CD4-positive, alpha-beta T cell treated with Interleukin-10 for 1 hour (primary cell): ENCODE measurements at places on chromosomes 3 and 15.

GRCh38 chr3:113685956-113686721 is 10.3 kb downstream of the USF3 start:
- DNase-seq = no peak

- DNase-seq = no peak
These were observed 61.4 kb upstream of the TRPM1 start for GRCh38 chr15:31162721-31163510.

DNA sequence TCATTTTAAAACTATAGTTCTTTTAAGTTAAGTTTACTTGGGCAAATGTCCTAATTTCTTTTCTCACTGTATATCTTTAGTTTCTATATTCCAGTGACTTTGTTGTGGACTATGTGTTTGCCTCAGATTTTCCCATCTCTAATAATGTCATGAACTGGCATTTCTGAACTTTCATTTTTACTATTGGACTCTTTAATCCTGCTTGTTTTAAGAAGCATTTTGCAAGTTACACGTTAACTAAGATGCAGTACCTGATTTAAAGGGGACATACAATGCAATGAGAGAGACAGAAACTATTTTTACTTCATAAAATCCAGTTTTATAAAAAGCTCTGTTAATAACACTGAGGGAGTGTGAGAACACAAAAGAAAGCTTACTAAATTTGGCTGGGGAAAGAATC is 58.6 kb upstream of the PHLDB2 start:
- DNase-seq = no peak

DNA sequence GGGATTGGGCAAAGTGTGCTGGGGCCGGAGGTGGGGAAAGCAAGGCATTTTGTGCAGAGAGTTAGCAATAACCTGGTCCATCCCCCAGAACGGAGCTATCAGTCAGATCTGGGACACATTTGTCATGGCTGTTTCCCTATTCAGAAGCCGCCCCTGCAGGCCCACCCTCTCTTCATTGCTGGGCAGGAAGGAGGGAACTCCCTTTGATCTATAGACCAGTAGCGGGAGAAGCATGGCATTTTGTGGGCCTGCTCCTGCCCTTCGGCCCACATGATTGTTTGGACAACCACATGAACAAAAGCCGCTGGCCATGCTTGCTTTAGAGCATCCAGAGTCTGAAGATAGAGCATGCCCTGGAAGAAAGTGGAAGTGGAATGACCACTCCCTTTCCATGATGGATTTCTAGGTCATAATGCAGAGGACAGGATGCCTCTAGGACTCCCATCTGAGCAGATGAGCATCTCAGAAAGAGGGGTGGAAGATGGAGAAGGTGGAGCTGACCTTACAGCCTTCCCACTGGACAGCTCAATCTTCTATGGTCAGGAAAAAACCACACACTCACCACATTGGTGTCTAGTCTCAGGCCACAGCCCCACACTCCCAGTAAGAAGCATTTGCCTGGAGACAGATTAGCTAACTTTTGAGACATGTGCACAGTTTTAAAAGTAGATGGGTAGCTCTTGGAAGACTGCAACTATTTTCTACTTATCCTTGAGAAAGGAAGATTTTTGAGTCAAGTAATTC is 11.9 kb upstream of the LRTM1 start:
- no peak for DNase-seq

- DNase-seq = no peak
These were observed 135.5 kb downstream of the STT3B start for GRCh38 chr3:31668242-31668641.

GRCh38 chr3:30693470-30694120 is 87.2 kb downstream of the TGFBR2 start:
- peak; percentile 76 for DNase-seq

DNA sequence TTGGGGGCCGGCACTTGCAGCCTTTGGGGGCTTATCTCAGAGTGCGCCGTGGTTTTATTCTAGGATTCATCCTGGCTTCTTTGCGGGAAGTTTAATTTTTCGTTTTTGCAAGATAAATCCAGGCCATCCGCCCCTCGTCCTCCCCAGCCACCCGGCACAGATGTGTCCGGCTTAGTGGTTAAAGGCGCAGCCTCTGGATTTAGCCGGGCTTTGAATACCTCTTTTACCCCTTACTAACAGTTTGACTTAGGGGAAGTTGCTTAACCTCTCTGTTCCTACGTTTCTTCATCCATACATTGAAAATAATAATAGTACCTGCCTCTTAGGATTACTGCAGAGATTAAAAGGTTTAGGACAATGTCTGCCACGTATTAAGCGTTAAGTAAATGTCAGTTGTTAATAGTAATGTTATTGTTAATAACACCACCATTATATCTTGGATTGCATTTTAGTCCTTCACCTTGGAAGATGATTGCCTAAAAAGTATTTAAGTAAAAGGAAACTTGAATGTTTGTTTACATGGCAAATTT is 714 bp downstream of the ECT2 start:
- no peak for DNase-seq

- DNase-seq = no peak
These were observed 8.9 kb upstream of the CMTM8 start for GRCh38 chr3:32229565-32229964.

DNA sequence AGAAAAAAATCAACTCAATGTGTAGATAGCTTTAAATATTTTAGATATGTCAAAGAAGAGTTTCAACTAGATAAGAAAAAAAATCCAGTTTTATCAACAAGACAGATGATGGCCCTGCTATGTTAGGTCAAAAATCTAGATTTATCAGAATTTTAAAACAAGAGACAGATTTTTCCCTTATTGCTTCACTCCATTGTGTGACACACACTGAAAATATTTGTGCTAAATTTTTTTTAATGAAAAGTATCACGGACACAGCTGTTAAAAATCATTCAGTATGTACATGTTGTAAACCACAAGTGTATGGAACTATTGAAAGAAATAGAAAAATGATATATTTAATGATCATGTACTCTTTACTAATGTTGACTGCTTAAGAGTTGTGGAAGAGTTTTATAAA is 43.6 kb downstream of the FOXB1 start:
- no peak for DNase-seq

DNA sequence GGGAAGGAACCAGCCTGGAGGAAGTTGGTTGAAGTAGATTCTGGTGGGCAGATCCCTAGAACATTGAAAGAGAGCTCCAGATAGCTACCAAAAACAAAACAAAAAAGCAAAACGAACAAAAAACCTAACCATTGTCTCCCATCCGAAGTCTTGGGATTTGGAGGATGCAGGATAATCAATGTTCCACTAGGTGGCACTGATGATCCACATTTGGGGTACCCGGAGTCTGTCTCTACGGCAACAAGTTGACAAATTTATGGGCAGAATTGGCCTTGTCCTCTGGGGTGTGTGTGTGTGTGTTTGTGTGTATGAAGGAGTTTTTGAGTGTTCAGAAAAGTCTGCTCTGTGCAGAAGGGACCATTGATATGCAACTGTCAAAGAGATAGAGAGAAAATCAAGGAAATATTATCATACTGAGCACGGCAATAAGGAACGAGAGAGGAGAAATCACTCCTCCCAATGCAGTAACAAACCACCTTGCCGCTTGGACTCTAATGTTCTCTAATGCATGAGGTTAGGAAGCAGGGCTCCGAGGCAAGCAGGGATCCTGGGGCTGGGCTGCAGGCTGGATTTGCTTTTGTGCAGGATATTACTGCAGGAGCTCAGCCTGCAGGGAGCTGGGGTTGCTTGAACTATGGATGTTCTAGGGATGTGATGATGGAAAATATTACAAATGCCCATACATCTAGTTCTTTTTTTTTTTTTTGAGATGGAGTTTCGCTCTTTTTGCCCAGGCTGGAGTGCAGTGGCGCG is 59.8 kb upstream of the KLHL25 start:
- peak; percentile 71 for DNase-seq

GRCh38 chr15:45871121-45871855 is 236.5 kb downstream of the SQOR start:
- no peak for DNase-seq

DNA sequence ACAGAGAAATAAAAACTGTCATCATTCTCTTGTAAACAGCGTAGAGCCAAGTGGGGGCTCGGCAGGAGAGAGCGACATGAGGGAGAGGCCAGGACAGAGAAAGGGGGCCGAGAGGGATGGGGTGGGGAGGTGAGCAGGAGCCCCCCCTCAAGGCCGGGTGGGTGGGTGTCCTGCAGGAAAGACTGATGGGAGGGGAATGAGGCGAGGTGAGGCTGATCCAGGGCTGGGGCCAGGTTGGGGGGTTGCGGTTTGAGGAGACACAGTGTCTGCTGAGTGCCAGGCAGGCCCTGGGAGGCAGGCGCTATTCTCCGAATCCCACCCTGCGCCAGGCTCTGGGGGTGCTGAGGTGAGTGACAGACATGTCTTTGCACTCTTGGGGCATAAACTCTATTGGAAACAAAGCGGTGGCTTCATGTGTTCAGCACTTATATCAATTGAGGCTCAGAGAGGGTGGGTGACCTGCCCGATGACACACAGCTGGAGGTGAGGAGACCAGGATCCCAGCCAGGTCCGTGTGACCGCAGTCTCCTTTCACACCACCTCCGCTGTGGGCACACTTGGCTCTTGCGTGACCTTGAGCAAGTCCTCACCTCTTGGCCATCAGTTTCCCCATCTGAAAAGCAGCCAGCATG is 19.6 kb upstream of the CSPG4 start:
- no peak for DNase-seq

- no peak for DNase-seq
These were observed 148.8 kb upstream of the ROPN1 start for GRCh38 chr3:124140746-124141145.

GRCh38 chr3:134798681-134799311 is 3.7 kb downstream of the EPHB1 start:
- DNase-seq = no peak

GRCh38 chr3:133494469-133494868 is 79.0 kb upstream of the CDV3 start:
- no peak for DNase-seq

GRCh38 chr3:20073683-20074082 is 33.4 kb downstream of the KAT2B start:
- DNase-seq = no peak

- DNase-seq = no peak
These were observed 5.7 kb downstream of the CHST13 start for GRCh38 chr3:126529585-126530170.

DNA sequence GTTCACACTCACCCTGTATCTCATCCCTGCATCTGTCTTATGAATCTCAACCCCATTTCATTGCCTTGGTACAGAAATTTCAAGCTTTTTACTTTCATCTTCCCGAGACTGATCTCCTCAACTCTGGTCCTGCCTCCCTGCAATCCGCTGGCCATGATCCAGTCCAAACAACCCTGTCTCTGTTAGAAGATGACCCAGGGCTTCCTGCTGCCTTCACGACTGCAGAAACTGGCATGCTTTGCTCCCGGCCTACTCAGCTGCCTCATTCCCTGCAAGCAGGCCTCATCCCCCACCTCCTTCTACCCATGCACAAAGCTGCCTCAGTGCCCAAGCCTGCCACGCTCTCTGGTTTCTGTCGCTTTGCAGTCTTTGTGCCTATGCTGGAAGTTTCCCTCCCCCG is 12.4 kb downstream of the HES1 start:
- DNase-seq = no peak

DNA sequence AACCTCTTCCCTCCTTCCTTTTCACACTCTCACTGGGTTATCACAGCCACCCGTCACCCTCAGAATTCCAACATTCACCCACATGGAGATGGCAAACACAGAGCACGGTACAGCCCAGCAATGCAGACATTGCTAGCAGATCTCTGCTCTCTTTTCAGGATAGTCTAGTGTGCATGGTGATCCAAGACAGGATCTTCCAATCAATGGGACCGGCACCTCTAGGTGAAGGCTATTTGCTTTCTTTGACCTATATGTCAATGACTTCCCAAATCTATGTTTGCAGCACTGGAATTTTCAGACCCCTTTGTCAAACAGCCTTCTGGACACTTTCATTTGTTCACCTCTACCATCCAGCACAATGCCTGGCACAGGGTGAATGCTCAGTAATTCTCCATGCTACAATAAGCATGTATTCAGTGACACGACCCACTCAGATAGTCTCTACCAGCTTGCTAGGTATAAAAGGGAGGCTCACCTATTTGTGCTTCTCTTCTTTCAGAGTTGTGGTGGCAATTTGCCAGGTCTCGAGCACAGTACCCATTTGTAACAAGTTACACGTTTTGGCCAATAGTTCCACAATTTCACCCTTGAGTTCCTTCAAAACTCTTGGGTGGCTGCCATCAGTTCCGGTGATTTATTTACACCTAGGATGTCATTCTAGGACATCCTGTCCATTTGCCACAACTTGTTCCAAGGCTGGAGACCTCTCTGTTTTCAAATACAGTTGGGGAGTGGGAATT is 279.1 kb upstream of the ICE2 start:
- DNase-seq = no peak

GRCh38 chr3:36954452-36955134 is 9.7 kb upstream of the TRANK1 start:
- DNase-seq = no peak

- DNase-seq = no peak
These were observed 89.4 kb upstream of the SOX2 start for GRCh38 chr3:181622365-181622764.

DNA sequence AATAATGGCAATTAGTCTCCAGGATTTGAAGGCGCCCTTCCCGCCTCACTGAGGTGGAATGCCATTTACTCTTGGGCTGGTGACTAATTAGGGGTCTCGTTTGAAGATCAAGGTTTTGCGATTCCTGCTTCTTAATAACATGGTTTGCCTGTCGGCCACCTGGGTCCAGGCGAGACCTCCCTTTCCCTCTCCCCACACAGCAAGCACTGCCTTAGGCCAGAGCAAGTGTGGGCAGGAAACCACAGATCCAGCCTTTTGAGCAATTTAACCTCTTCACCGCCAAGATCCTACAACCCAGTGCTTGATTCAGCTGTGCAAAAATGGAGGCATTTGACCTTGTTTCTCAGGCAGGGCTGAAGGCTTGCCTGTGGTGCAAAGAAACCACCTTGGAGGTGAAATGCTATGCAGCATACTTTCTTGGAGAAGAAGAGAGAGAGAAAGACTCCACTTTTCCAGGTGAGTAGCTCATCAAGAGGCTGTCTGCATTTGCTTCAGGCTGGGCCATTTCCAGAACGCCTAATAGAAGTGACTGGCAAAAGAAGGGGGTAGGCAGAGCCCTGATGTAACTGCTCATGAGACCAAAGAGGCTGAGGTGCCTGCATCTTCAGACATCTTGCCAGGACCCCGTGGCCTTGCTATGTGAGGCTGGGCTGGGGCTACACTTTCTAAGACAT is 34.1 kb upstream of the WNT5A start:
- DNase-seq = no peak

DNA sequence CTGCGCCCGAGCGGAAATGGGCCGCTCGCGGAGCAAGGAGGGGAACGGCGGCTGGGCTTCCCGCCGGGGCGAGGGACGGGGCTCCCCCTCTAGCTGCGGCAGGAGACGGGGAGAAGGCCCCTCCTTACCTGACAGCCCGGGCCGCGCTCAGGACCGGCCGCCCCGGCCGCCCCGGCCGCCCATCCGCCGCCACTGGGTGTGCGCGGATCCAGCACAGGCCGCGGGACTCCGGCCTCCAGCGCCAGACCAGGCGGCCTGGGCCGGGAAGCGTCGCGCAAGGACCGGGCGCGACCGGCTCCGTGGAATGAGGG is 296 bp downstream of the TPRA1 start:
- peak; percentile 34 for DNase-seq

DNA sequence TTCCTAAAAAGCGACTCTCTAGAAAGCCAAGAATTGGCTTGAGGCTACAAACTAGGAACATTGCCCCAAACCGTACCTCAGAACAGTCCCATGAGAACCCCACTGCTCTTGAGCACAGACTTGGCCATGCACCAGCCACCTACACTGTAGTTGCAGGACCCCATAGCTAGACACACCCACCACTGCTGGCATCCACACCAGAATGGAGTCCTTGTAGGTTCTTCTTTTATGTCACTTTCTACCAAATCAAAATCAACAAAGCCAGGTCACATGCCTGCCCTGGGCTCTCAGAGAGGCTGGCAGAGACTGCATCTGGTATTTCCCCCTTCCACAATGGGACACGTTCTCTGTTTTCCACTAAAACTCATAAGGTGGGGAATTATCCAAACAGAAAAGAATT is 290.5 kb downstream of the SHOX2 start:
- DNase-seq = no peak
